ENCODE measurements at places on chromosomes 16 and 17.

DNA sequence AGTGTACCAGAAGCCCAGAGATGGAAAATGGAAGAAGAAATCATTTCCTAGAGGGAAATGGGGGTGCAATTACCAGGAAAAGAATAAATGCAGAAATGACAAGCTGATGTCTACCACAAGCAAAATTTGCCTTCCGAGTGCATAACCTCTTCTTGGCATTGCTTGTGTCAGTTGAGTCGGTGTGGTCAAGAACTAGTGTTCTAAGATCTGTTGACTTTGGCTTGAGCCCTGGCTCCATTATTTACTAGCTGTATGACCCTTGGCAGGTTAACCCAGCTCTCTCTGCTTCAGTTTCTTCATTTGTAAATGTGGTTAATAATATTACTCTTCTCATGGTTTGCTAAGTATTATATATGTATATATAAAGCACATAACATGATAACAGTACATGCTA lies 273.0 kb upstream of the IRX5 start:
- no peak for DNase-seq

DNA sequence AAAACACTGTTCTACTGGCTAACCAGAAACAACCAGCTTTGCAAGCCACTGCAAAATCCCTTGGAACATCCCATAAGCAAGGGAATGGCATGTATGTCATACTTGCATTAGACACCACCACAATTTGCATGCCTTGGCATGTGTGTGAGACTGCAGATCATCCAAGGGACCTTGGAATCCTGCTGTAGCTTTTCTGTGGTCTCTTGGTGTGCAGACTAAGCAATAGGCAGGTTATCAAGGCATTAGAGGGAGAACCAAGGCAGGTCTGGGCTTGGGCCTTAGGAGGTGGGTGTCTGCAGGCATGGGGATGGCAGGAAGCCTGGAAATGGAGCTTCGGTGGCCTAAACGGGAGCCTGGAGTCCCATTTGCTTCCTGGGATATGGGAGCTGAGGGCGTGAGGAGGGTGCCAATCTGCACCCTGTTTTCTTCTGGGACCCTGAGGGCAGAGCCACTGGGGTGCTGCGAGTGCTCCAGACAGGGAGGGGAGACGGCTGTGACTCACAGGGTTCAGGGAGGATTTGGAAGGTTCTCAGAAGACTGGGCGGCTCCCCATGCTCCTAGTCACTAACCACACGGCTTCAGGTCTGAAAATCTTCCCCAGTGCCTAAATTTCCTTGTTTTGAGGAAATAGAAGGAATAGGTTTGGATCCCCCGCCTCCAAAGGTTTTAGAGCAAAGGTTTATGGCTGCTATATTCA lies 36.6 kb downstream of the FAM20A start:
- no peak for DNase-seq

- no peak for DNase-seq
These were observed 37.7 kb upstream of the CCDC182 start for GRCh38 chr17:57782647-57783337.

- DNase-seq = no peak
These were observed 17.8 kb downstream of the MPHOSPH6 start for GRCh38 chr16:82152196-82152595.

GRCh38 chr17:8949061-8949661 lies 16.3 kb downstream of the PIK3R5 start:
- no peak for DNase-seq

- DNase-seq = no peak
These were observed 33.8 kb downstream of the YWHAE start for GRCh38 chr17:1366234-1366633.

DNA sequence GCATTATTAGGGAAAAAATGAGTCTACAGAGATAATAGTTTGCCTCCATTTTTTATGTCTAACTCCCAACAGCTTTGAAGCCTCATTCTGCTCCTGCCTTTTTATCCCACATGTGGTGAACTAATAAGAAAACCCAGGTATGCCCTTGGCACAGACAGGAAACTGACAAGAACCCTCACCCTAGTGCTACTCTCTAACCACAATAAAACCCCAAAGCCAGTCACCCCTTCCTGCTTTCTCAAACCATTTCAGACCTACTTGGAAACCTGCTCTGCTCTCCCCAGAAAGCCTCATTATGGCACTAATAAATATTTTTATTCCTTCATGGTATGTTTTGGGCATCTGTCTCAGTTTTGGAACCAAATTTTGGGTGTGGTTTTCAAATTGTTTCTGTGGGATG lies 3.9 kb upstream of the MARVELD3 start:
- no peak for DNase-seq

DNA sequence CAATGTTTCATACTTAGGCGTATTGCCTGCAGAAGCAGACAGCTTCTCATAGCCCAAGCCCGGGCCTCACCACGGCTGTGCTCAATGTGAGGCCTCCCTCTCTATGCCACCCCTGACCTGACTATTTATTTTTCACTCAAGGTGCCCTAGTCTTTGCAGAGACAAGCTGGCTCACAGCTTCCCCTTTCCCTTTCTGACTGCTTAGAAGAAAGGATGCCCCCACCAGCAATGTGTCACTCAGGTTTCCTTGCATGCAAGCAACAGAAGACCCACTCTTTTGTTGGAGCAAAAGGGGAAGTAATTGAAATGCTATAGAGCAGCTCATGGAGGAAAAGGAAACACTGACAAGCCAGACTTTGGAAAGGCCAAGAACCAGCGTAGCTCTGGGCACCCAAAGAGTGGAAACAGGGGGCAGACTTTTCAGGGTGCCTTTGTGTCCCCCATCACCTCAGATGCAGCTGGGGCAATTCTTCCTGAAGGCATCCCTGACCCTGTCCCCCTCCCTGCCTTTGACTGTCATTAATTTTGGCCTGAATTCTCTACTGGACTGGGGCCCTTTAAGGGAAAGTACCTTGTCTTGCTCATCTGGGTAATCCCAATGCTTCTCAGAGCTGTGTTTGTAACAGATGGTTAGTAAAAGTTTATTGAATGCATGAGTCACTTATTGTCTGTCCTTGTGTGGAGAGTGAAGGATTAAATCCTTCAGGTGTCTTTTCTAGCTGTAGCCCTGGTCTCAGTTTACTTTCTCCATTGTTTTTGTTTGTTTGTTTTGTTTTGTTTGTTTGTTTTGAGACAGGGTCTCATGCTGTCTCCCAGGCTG lies 17.8 kb downstream of the RGS9 start:
- DNase-seq = no peak

GRCh38 chr17:2025622-2026309 lies 632 bp upstream of the RTN4RL1 start:
- no peak for DNase-seq

DNA sequence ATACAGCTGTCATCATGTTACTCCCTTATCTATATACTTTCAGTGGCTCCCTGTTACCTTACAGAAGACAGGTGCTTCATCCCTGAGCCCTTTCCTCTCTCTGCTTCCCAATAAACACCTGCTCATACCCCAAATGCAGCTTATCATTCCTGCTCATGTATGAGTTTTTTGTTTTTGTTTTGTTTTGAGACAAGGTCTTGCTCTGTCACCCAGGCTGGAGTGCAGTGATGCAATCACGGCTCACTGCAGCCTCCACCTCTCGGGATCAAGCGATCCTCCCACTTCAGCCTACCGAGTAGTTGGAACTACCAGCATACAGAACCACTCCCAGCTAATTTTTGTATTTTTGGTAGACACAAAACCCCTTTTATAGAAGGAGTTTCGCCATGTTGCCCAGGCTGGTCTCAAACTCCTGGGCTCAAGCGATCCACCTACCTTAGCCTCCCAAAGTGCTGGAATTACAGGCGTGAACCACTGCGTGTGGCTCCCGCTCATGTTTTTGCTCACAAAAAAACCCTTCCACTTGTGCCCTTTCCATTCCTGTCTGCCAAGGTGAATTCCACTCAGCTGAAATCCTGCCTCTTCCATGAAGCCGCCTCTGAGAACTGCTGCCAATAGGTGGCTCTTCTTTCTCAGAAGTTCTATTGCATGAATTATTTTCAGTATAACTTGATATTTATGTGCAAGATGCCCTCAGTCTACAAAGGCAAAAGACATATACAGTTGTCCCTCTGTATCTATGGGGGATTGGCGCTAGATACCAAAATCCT lies 7.9 kb upstream of the RNF157 start:
- no peak for DNase-seq

GRCh38 chr17:46896991-46897390 lies 26.0 kb upstream of the GOSR2 start:
- DNase-seq = no peak

DNA sequence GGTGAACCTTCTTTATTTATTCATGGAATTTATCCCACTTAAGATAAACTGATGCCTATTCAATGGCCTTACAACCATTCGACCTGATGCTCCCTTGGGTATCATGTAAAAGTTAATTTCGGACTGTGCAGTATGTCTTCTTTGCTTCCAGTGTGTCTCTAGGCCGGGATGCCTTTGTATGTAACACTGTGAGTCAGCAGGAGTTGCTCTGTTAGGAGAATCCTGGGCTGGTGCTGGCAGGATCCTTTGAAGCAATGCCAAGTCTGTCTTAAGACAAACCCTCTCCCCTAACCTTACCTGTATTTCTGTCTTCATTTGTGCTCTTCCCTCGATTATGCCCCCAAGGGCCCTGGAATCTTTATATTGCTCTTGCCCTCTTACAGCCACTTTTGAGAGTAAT lies 37.9 kb upstream of the ABCA8 start:
- DNase-seq = no peak

- DNase-seq = no peak
These were observed 12.4 kb downstream of the RAP1GAP2 start for GRCh38 chr17:2808367-2809335.

DNA sequence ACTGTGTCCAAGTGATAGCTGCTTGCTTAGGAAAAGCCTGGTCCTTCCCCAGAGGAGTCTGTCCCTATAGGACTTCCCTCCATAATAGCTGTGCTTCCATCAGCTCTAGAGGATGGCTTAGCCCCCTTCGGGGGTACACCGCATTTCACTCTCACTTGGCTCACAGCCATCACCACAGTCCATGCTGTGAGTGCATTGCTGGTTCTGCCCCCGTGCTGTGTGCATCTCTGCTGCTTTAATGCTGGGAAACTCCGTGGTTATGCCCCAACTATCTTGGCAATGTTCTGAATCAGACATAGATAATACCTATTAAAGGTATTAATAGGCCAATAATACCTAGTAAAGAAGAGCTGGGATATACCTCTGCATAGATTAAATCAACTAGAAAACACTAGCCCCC lies 58.3 kb downstream of the SIAH1 start:
- no peak for DNase-seq
